ENCODE measurements at places on chromosomes 7 and 10.
A peak's percentile ranks its signal among the peaks of the same experiment; 100 is the strongest.

DNA sequence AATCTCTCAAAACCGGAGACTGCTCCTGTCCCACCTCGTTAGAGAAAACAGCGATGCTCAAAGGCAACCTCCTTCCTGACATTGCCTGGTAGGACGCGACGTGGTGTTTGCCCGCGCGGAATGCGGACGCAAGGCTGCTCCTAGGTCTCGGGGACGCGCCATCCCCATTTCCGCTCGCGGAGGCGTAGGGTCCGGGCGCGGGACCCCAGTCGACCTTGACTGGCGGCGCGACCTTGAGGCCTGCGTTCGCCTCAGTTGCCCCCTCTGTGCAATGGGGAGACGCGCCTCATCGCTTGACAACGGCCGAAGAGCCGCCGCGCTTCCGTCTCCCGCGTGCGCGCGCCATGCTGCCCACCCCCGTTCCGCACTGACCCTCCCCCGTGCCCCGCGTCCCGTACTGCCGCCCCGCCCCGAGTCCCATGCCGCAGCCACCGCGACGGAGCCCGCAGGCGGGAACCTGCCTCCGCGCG, 412 bp upstream of the PPIA start:
- no peak for DNase-seq

DNA sequence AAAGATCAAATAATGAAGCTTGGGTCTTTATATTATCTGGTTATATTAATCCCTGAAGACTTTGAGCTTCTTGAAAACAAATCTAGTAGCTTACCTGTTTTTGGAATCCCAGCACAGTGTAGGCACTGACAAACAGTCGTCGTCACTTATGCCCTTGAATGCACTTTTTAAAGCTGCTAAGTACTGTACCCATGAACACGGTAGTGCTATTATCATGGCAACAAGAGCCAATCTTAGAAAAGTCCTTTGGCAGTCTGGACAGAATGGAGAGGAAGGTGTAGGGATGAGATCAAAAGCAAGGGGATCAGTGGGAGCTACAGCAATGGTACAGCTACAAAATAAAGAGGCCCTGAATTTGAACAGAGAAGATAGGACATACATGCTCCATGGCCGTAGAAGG, 9.4 kb downstream of the SLC25A13 start:
- no peak for DNase-seq

GRCh38 chr10:58143944-58144343, 123.8 kb downstream of the IPMK start:
- no peak for DNase-seq

DNA sequence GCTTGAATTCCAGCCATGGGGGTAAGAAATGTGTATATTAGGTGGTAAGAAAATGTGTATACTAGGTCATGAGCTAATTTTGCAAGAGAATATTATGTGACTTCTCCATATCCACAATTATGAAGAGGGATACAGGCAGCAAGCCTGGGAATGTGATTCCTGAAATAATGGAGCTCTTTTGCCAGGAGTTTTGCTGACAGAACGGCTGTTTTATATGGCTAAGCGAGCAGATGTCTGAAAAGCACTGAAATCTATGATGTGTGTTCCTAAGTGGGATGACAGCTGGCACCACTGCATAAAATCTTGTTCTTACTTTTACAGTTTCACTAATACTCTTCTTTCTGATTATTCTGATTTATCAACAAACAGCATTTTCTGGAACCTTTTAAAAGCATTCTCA, 386.0 kb upstream of the HPS1 start:
- DNase-seq = no peak

GRCh38 chr10:102678842-102679289, 34.6 kb downstream of the TRIM8 start:
- DNase-seq = no peak

DNA sequence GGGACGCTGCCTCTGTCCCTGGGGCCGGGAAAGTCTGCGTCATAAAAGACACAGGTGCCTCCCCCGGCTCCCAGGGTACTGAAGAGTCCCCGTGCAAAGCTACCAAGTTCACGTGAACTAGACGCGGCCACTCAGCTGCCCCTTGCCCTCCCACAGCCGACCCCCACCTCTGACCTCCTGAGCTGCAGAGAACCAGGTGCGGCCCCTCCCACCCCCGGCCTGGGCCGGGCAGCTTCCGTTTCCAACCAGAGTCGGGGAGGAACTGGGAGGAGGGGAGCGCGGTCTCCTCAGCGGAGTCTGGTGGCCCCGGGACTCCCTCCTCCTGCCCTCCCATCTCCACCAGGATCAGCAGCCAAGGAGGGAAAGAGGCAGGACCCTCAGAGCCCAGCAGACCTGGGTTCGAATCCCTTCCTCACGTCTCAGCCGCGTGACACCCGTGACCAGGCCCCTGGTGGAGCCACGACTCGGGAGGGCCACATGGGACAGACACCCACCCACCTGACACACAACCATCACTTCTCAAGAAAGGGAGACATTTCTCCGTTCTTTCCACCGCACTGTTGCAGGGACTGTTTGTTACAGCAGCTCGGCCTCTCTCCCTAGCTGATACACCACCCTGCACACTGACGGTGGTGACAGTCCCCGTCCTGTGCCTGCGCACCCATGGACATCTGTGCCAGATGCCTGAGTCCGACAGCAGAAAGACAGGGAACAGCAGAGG, 37.4 kb upstream of the PDGFA start:
- no peak for DNase-seq

GRCh38 chr10:44385696-44386441, 972 bp upstream of the CXCL12 start:
- peak; percentile 50 for DNase-seq

GRCh38 chr7:14841869-14842268, 60.7 kb downstream of the DGKB start:
- DNase-seq = no peak

DNA sequence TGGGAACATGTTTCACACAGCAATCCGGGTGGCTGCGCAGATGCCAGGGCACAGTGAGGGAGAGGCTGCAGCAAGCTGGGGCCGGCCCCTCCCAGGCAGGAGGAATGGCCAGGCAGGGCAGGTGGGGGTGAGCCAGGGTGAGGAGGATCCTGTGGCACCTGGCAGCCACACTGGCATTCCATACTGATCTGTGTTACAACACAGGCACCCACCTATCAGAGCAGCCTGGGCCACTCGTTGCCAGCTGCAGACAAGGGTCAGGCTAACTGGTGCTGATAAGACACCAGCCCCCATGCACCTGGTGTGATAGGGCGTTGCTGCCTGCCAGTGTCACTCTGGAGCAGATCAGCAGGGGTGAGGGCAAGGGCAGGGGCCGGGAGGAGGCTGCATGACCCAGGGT, 16.6 kb upstream of the RET start:
- DNase-seq = no peak

DNA sequence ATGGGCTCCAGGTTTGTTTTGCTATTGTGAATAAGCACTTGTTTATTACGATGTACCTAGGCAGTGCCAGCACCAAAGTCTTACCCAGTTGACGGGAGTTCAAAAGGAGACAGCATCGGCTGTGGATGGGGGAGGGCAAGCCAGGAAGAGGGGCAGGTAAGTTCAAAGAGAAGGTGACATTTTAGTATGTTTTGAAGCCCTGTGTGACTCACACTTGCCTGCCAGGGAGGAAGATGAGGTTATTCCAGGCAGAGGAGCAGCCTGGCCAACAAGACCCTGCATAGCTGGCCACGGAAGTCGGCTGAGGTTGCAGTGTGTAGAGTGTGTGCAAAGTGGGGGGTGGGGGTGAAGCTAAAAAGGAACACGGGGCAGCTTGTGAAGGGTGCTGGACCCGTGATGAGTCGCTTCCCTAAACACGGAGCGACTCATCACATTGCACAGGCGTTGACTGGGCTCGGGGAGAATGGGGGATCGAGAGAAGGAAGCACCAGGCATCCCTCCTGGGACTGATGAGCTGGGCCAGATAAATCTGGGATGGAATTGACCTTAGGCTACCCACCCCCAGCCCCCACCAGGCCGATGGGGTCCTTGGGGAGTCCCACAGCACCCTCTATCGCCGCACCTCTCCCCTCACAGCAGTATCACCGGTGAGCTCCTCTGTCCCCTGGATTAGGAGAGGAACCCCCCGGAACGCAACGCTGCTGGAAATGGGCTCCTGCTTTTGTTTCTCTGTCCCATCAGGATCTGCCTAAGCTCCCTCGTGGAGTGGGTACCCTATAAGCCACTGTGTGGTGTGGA, 97.9 kb upstream of the IKZF1 start:
- DNase-seq = peak; percentile 82

DNA sequence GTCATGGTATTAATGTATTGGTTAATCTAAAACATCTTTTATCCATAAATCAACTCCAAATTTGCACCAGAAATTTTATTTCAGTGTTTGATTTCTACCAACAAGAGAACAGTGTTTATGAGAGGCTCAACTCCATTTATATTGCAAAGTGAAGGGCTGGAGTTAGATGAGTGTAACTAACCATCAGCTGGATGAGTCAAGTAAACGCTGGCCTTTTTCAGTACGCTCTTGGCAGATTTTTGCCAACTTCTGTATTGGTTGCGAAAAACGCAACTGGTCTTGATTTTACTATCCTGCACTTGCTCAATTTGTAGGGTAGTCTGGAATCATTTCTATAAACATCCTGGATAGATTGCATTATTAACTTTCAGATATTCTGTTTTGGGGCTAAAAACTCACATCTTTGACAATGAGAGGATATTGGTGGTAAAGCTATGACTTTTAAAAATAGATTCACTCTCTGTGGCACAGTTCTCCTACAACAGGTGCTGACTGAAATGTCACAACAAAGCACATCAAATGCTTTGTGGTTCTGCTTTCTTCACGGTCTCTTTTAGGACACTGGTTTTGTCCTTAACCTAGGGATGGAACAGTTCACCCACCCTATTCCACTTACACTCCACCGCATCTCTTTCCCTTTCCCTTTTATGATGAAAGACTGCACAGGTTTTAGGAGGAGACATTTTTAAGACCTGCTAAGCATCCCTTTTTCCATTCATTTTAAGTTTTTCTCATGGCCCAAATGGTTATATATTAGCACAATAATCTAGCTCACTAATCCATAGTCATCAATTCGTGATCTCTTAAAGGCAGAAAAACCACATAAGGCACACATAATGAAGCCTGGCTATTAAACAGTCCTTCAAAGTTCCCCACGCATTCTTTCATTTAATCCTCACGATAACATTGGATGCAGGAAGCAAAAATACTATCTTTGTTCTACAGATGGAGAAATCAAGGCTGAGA, 12.8 kb downstream of the CACNA2D1 start:
- DNase-seq = no peak

DNA sequence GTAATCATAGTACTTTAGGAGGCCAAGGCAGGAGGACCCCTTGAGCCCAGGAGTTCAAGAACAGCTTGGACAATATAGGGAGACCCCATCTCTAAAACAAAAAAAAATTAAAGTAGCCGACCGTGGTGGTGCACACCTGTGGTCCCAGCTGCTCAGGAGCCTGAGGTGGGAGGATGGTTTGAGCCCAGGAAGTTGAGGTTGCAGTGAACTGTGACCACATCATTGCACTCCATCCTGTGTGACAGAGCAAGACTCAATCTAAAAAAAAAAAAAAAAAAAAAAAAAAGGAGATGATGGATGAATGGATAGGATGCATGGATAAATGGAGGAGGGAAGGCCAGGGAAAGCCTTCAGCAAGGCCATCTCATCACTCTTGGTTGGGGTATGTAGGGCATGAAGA, 33.4 kb upstream of the BMPR1A start:
- DNase-seq = no peak

DNA sequence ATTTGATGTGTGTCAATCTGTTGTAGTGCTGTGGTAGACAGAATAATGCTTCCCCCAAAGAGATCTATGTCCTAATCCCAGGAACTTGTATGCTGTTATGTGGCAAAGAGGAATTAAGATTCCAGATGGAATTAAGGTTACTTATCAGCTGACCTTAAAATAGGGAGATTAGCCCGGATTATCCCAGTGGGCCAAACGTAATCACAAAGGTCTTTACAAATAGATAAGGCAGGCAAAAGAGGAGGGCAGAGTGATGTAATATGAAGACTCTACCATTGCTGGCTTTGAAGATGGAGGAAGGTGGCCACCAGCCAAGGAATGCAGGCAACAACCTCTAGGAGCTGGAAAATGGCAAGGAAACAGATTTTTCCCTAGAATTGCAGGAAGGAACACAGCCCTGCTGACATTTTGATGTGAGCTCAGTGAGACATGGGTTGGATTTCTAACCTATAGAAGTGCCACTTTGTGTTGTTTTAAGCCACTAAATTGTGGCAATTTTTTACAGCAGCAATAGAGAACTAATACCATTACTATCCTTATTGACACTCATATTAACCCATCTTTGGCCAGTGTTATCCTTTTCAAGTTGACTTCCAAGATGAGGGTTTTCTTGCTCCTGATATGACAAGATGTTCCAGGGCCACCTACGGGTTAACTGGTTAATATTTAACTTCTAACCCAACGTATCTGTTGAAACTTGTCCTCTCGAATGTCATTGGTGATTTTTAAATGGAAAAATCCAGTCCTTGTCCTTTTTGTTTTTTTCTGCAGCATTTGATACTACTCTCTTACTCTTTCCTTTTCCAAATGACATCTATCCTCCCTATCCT, 29.3 kb downstream of the CYCS start:
- no peak for DNase-seq

GRCh38 chr7:35355199-35355598, 101.3 kb upstream of the TBX20 start:
- no peak for DNase-seq

DNA sequence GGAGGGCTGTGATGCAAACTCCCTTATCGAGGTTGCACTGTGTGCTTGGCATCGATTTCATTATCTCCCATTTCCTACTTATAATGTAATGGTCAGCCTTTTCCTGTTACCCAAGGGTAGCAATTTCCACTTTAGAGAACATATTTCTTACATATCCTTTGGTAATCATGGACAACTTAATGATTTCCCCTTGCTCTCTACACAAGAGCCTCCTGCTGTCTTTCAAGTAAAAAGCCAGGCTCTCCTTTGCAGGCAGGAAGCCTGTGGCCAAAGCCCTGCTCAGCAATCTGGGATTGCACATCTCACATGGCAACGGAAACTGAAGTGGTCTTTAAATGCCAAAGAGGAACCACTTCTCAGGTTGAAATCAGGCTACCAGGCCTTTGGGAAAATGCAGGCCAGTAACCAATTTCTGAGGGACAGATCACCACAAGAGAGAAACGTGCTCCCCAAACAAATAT, 86.7 kb upstream of the IKZF1 start:
- no peak for DNase-seq

- DNase-seq = no peak
These were observed 19.7 kb upstream of the SLC18A2 start for GRCh38 chr10:117221156-117221711.

GRCh38 chr7:117605712-117606111, 125.9 kb downstream of the CFTR start:
- DNase-seq = no peak

- DNase-seq = no peak
These were observed 30.0 kb upstream of the LANCL2 start for GRCh38 chr7:55335151-55335550.
